Thoracic aorta (tissue), 2 donors: ENCODE measurements at places on chromosomes 11 and 22. TPM values are rescaled to one million over a fixed set of nuclear protein-coding genes. Genes with fewer than 3 reads are reported as not detected.

DNA sequence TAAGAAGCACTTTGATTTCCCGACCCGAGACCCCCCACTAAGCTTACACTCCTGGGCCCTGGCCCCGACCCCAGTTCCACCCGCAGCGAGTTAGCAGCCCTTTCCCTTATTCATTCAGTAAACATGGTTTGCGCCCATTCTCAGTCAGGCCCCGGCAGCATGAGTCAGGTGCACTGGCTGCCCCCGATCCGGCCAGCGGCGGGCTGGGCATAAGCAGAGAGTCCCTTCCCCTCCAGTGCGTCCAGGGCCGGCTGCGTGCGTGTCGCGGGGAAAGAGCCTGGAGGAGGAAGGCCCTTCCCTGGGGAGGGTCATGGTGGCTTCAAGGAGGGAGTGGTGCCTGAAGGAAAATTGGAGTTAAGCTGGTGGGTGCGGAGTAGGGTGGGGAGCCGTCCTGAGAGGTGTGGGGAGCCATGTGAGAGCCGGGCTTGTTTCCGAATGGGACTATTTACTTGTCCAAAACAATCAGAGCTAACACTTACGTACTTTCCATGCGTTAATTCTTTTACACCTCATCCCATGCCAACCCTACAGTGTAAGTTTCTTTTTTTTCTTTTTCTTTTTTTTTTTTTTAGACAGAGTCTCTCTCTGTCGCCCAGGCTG, 657 bp downstream of the IGHMBP2 start:
- peak; percentile 34 for DNase-seq

GRCh38 chr11:13292970-13293369, 15.4 kb downstream of the BMAL1 start:
- DNase-seq: no peak

DNA sequence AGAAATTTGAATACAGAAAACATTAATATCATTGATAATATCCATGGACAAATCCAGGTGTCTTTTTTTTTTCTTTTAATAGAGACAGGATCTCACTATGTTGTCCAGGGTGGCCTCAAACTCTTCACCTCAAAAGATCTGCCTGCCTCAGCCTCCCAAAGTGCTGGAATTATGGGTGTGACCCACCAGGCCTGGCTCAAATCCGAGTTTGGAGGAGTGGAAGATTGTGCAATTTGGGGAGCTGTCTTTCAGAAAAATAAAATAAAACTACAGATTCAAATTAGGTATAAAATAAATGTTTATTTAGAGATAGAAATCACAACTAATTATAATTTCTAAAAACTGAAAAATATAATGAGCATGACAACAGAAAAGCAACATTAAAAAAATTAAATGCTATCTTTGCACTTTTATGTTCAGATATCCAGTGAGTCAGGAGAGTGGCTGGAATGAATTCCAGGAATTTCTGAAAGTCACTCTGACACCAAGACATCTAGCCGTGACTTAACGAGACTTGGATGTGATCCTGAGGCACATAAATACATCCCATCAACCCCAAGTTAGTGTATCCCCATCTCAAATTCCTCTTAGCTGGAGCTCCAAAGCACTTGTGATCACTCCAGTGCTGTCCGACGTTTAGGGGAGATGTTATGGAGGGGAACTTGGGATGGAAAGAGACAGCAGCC, 128.6 kb upstream of the THY1 start:
- no peak for DNase-seq

GRCh38 chr22:24693379-24693778, 81.1 kb downstream of the PIWIL3 start:
- no peak for DNase-seq

GRCh38 chr22:35903571-35904335, 124.9 kb downstream of the RBFOX2 start:
- DNase-seq: no peak

DNA sequence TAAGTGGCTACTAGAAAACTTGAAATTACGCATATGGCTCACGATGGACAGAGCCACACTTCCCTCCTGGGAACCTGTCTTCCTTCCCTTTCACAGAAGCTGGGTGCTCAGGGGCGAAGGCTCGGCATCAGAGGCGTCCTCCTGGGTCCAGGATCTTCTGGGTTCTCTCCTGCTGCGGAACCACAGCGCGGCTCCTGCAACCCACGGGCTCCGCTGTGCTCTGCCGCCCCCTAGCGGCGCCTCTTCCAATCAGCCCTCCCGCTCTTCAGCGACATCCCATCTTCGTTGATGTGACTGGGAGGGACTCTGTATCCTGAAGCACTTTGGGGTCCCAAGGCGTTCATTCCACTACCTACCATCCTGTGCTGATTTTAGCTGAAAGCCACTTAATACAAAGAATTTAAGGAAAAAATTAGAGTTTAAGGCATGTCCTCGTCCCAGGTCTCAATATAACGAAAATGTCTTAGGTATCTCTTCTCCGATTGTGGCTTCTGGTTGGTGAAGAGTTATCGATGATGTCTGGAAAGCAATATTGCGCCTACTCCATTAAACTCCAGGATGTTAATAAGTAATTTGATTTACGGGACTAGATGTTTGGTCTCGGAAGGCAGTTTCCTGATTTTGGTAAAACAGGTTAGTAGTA, 14.8 kb upstream of the RPS3 start:
- no peak for DNase-seq

DNA sequence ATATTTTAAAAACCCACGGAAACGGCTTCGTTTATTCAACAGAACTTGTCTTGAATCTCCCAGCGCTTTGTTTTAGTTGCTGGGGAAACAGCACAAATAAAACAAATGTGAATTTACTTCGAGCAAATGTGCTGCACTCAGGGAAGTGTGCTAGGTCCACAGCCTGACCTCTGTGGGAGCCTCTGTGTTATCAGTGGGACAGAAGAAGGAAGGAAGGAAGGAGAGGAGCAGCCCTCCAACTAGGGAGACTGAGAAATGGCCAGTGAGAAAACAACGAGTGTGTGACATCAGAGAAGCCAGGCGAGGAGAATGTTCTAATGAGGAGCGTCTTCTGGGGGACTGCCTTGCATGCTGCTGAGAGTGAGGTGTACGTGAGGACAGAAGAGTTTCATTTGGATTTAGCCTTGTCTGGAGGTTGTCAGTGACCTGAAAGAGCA, 42.7 kb downstream of the PPP6R3 start:
- no peak for DNase-seq

GRCh38 chr11:19992162-19992561, 168.1 kb downstream of the DBX1 start:
- DNase-seq: no peak

FREY1 gene
- total RNA-seq: 9.0 TPM
